Testis (tissue), 5 donors: ENCODE measurements at places on chromosomes 3 and 15.

DNA sequence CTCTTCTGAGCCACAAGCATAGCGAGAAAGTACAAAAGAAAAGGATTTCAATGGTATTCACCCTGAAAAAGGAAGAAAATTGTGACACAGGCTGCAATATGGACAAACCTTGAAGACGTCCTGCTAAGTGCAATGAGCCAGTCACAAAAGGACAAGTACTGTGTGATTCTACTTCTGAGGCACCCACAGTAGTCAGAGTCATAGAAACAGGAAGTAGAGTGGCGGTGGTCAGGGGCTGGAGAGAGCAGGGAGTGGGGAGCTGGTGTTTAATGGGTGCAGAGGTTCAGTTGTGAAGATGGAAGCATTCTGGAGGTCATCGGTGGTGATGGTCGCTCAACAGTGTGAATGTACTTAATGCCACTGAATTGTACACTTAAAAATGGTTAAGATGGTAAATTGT lies 180.5 kb downstream of the APBA2 start:
- no peak for DNase-seq

- no peak for DNase-seq
Measured at GRCh38 chr3:50605901-50606326, 5.7 kb downstream of the CISH start.

- no peak for DNase-seq
Measured at GRCh38 chr15:83673385-83673784, 19.5 kb downstream of the ADAMTSL3 start.

- DNase-seq: no peak
Measured at GRCh38 chr3:192745150-192745549, 17.8 kb upstream of the FGF12 start.

- DNase-seq: no peak
Measured at GRCh38 chr3:72437661-72438406, 410.4 kb downstream of the SHQ1 start.

- no peak for DNase-seq
Measured at GRCh38 chr3:42080453-42080872, 10.7 kb upstream of the TRAK1 start.

DNA sequence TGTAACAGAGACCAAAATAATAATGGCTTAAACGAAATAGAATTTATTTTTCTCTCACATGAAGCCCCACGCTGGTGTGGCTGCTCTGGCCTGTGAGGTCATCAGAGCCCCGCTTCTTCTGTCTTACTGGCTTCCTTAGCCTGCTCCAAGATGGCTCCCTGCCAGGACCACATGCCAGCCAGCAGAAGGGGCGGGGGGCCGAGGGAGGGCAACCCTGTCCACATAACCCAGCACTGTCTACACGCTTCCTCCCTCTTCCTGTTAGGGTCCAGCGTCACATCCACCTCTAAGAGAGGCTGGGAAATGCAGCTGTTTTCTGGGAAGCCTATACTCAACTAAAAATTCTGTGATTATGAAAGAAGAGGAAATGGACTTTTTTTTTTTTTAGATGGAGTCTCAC lies 107.9 kb upstream of the DLG1 start:
- no peak for DNase-seq

DNA sequence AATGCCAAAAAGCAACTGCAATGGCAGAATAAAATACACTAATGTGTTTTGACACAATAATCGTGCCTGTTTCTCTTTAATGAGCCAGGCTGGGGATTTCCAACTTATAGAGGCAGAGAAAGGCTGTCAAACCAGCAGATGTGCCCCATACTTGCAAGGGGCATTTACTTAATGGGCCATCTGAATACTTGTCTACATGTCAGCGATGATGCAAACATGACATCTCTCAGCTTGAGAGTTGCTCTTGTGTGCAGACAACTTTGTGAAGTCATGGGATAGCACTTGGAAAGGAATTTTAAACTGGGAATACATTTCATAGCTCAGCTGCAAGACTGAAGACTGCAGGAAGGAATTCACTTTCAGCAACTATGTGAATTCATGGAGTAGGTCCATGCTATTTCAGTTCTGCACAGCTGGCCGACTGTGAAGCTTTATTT lies 127.4 kb upstream of the ADAMTS9 start:
- DNase-seq: no peak
